ENCODE measurements at places on chromosomes 3 and 15.

DNA sequence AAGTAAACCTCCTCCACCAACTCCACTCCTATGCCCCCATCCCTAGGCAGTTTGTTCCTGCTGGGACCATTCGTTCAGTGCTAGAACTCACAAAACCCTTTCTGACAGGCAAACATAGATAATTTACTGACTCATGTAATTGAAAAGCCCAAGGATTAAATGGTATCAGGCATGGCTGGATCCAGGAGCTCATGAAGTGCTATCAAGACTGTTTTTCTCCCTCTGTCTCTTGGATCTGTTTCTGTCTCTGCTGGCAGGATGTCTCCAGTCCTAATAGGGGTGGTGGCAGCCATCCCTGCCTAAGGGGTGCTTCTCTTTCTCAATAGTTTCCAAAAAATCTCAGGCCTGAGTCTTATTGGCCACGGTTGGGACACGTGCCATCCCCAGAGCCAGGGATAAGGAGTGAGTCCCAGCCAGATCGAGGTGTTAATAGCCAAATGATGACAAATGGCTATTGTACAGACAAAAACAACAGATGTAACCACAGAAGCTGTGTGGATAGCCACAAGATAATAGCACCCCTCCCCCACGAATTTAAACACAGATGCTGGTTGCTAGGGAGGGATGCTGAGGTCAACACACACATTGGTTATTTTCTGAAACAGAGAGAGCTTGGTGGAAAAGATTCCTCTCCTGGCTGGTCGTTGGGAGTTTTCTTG, 168.6 kb downstream of the SHQ1 start:
- no peak for DNase-seq

- DNase-seq = no peak
Measured at GRCh38 chr15:56341201-56341600, 24.0 kb upstream of the TEX9 start.

DNA sequence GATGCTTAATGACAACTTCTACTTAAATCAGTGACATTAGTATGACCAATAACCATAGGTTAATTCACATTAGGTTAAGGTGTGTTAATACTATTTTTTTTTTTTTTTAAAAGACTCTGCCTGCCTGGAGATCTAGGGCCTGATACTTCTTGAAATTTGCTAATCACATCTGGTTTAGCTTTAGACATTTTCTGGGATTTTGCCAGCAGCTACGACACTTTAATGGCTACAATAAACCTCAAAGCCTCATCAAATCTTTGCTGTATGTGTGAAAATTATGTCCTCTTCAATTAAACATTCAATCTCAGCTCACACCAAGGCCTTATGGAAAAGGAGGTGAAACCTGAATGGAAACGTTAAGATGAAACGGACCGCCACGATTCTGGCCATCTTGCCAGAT, 167.9 kb downstream of the GREM1 start:
- no peak for DNase-seq

- DNase-seq = no peak
Measured at GRCh38 chr15:25469377-25469776, 30.6 kb upstream of the UBE3A start.

DNA sequence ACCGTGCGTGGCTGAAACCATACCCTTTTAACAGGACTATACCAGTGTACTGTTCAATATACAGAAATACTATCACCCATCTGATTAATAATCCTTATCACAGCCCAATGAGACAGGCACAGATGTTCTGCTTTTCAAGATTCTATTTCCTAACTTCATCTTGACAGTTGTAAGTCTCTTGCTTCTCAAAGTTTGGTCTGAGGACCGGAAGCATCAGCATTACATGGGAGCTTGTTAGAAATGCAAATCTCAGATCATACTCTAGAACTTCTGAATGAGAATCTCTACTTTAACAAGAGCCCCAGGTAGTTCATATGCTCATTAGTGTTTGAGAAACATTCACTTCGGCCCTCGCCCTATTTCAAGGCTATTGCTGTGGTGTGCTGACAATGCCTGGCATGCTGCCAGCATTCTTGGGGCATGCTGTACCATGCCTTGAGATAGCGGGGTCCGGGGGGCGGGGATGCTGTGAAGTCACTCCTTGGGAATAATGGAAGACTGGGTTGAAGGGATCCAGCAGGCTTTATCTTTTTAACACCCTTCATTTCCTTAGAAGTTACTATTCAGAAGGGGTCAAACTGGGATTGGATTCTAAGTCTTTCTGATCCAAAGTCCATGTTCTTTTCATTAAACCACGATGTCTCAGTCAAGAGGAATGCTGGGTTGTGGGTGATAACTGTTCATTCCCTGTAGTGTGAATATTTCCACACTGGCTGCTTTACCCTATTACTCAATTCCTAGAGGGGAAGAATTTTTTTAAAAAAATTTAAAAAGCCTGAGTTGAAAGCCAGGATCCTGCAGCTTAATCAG, 194.7 kb downstream of the LPP start:
- no peak for DNase-seq

DNA sequence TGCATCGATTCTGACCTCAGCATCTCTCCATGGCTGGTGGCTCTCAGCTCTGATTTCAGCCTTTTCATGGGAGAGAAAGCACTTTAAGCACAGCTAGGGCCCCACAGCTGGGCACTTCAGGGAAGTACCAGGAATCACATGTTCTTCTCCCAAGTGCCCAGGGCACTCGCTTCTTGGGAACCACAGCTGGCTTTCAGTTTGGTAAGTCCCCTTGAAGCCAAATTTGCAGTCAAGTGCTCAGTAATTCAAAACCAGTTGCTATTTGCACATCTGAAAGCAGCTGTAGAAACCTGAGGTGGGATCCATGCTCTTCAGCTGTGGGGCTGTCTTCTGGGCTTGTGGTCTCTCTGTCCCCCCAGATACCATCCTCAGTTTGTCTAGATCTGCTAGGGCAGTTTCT, 12.8 kb downstream of the GABRA5 start:
- DNase-seq = no peak

DNA sequence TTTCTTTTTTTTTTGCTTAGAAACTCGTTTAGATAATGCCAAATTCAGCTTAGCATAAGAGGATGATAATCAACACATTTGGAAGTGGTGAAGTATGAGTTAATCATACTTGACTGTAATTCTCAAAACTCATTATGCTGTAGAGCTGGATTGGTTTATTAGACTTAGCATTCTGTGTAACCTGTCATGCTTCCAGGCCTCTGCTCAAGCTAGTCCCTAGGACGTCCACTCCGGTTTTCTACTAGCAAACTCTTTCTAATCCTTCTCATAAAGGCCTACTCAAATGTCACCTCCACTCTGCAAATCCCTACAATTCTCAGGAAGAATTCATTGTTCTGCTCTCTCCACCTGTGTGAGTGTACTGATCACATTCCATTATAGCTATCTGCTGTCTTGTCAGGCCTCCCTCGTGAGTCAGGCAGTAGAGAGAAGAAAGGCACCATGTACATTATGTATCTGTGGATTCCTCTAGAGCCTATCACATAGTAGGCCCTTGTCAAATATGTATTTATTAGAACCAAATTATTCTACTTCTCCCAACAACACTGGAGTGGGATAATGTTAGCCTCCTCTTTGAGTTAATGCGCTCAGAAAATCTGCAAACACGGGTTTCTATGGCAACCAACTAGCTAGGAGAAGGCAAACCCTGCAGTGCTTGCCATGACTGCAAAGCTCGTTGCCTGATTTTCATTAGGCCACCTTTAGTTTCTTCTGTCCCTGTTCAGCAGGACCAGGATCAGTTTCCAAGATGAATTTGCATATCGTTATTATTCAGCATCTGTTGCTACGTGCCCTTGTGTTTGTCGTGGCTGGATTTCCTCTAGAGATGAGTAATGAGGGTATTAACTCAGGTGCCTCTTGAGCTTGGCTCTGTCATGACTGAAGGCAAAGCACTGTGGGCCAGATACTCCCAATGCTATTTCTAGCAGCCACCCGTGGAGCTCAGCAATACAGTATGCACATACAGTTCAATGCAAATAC, 30.7 kb downstream of the ATP13A5 start:
- DNase-seq = no peak

DNA sequence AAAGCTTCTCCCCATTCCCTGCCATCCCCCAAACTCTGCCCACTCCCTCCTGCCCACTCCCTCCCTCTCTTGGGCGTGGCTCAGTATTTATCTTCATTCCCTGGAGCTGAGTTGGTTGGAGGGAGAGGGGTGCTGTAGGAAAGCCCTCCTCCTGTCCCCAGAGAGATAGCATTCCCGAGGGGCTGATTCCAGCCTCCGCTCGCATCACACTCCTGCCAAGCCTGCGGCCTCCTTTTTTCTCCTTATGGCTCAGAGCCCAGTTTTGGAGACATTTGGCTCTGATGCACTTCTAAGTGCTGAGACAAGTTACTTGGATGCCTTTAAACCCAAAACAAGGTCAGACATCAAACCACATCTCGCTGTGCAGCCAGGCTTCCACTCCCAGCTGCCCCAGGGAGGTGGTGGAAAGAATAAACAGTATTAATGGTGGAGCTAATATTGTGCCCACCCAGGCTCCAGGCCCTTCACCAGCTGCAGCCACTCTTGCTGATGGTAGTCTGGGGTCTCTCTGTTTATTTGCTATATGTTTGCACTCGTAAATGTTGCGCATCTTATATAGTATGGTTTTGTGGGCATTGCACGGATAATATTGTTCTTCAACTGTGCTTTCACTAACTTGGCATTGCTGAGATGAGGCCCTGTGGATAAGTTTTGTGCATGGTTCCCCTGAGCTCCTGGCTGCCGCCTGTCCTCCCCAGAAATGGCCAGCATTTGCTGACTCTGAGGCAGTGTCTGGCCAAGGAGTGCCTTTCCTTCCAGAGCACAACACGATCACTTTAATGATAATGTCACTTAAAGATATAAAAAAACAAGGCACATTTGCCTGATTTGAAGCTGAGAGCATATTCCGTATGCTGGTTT, 157.2 kb downstream of the LRRC28 start:
- no peak for DNase-seq

DNA sequence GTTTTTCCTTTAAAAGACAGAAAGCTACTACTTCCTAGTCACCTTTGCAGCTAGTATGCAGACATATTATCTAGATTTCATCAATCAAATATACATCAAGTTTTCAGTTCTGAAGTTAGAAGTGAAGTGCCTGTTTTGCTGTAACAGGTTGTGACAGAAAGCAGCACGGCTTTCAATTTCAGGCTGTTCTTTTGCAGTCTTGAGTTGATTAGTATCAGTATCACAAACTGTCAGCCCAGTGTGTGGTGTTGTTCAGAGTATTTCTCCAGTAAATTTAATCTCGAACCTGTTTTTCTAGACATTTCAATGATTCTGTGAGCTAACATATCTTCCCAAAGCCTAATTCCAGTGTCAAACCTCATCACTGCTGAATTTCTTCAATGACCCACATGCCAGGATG, 1050.8 kb downstream of the DIPK2A start:
- DNase-seq = no peak

- DNase-seq = no peak
Measured at GRCh38 chr3:147729641-147730040, 320.5 kb downstream of the ZIC1 start.

DNA sequence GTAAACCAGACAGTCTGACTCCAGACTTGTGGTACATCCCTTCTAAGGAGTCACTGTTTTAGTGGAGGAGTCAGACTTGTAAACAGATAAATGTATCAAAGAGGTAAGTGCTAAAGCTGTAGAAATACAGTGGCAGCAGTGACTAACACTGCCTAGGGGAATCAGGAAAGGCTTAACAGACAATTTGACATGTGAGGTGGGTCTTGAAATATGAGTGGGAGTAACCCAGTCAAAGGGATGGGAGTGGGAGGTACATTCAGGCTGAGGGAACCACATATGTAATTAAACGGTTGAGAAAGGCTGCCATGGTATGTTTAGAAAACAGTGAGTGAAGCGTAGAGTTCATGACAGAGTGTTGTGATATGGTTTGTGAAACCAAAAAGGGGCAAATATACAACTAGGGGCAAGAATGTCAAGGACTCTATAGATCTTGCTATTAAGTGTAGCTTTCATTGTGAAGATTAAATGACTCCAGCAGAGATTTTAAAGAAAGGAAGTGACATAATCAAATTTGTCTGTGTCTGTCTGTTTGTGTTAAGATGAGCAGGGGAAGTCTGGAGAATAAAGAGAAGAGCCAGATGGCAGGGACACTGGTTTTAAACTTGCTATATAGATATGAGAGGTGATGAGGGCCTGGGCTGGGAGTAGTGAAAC, 11.2 kb upstream of the ALCAM start:
- no peak for DNase-seq

- DNase-seq = no peak
Measured at GRCh38 chr3:50275141-50275995, 3.5 kb upstream of the LSMEM2 start.

DNA sequence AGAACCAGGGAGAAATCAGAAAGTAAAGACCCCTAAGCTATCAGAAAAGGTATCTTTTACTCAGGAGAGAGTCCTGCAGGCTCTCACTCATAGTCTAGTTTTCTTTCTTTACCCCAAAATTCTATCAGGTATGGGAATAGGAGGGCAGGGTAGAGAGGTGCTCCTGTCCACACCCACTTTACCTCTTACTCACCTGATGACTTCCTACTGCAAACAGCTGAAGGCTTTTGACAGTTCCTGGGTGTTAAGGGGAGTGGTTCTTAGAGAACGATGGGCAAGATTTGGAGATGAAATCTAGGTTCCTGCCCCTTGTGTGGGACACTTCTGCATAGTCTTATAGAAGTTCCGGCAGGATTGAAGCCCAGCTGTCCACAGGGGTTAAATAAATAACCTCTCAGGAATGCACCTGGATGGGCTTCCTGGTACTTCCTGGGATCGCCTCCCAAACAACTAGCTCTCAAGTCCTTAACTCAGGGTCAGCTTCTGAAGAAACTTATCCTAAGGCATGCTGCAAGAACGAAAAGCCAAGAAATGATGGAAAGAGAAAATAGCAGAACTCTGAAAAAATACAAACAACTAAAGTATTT, 10.8 kb upstream of the TNFAIP8L3 start:
- no peak for DNase-seq

GRCh38 chr3:159453945-159454344, 534.7 kb upstream of the IL12A start:
- DNase-seq = no peak

DNA sequence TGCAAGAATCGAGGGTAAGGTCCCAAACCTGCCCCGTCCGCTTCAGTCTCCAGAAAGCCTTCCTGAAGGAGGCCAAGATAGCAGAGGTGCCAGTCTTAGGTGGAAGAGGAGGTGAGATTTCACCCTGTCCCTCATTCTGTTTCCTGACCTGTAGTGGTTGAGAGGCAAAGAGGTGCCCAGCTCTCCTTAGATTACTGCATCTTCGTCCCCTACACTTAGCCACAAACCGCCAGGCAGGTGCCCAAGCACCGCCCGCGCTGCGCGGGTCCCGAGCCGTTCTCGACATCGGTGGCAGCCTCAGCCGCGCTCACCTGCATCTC, 23.8 kb upstream of the POLG start:
- no peak for DNase-seq
